ENCODE measurements at places on chromosomes 1 and 21. TPM values are rescaled to one million over a fixed set of nuclear protein-coding genes. Genes with fewer than 3 reads are reported as not detected.
A peak's percentile ranks its signal among the peaks of the same experiment; 100 is the strongest.

DNA sequence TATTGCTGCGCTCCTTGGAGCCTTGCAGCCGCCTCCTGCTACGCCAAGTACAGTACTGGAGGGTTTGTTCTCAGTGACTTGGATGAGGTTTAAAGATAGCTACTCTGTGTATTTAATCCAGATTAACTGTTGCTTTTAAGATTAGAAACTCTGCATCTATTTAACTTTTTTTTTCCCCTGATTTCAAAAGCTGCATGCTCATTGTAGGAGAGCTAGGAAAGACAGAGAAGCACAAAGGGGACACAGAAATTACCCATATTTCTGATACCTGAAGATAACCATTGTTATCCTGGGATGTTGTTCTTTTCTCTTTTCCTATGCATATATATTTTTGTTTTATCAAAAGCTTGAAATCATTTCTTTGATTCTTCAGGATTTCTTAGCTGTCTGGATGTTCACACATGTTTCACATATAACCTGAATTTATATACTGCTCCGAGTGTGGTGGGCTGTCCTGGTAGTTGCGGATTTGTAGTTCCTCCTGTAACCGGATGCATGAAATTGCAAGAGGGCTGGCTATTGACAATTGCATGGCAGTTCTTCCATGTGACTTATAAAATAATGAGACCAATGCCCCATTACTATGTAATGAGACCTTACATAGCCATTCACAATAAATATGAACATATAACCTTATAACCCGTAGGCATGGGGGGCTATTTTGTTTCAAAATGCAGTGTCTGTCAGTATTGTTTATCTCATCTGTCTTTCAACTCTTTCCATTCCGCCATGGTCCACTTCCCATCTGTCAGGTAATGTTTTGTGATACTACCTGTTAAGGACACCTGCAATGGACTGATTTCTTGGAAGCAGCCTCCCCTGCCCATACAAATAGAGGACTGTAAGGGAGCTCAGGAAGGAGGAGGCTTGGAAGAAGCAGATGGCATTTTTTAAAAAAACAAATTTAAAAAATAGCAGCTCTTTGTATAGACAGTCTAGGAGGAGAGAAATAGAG lies 1.4 kb downstream of the RAVER2 start:
- no peak for DNase-seq

GRCh38 chr1:46188295-46189030 lies 9.8 kb downstream of the POMGNT1 start:
- no peak for DNase-seq

DNA sequence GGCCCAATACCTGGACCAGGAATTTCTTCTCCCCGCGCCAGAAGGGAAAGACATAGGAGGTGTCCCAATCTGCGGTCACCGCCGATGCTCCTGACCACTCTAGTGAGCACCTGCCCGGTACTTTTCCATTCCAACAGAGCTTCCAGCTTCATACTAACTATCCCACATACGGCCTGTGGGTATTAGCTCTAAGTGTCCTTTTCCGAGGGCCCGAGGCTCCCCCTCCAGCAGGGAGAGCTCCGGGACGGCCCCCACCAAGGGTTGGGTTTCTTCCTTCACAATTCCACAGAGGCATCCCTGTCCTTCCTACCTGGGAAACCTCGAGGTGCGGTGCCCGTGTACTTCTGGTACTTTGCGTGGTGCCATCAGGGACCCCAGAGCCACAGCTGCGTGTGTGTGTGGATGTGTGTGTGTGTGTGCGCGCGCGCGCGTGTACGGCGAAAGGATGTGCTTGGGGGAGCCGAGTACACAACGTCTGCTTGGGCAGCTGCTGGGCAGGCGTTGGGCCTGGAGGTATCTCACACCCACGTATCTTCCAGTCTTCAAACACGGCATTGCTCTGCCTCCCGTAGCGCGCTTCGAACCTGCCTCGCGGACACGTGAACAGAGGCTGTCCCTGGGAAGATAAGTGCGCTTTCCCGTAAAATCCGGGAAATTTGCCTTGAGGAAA lies 2.4 kb upstream of the SIM2 start:
- no peak for DNase-seq

- DNase-seq: no peak
These were observed 133.3 kb downstream of the NPHP4 start for GRCh38 chr1:5858844-5859407.

DNA sequence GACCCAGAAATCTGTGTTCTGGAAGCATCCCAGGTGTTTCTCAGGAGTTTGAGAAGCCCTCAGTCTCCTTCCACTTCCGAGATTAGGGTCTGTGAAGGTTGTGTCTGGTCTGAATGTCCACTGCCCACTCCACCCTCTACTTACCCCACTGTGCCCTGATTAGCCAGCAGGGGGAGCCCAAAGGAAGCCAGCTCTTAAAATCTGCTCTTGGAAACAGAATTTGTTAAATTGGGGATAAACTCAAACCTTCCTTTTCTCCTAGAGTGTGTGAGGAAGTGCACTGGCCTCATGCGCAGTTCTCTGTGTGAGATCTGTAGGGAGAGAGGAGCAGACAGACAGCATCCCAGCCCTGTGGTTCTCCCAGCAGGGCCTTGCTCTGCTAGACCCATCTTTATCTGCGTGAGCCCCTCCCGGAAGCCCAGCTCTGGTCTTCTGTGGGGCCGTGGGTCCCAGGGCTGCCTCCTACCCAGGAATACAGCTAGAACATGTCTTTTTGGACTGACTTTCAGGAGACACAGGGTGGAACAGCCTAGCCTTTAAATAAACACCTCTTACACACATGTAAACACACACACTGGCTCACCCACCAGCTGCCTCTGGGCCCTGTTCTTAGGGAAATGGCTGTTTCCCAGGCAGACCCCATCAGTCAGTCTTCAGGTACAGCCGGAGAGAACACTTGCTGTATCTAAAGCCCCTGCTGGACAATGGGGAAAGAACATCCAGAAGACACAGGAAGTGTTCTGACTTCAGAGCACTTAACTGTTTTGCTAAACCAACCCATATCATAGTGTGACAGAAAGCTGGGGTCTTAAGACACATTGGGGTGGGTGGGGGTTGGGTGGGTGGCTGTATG lies 52.2 kb downstream of the SMYD2 start:
- peak; percentile 59 for DNase-seq

- peak; percentile 23 for DNase-seq
These were observed 314 bp downstream of the DPH5 start for GRCh38 chr1:101025283-101025656.

The GPBP1L1 gene
- 117 TPM for total RNA-seq

- DNase-seq: peak; percentile 44
These were observed 7.5 kb upstream of the RAB29 start for GRCh38 chr1:205782627-205783432.

The KRTAP13-2 gene
- total RNA-seq: not detected

GRCh38 chr1:61955261-61955660 lies 213.0 kb downstream of the PATJ start:
- DNase-seq: no peak

DNA sequence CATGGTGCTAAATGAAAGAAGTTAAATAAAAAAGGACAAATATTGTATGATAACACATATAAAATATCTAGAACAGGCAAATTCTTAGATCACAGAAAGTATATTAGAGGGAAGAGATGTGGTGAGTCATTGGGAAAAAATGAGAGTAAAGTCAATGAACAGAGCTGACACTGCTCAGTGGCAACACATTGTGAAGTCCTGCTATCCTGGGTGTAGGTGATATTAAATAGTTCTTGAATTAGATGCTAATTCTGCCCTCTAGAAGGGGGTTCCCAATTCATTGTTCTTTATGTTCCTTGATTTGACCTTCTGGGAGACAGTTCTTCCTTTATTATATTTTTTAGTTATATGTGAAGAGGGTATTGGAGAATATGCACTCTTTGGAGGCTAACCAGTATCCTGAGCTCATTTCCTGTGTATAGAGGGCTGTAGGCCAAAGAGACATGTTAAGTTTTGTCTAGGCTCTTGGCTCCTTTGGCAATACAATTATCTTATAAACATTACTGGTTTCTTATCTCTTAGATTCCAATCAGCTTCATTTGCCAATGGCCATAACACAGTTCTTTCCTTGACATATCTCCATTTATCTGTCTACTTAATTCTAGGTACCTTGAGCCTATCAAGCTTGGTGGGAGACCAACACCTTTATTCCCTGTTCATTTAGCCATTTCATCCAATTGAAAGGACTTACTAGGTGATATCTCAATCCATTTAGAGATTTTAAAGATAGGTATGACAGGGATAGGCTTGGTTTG lies 6.6 kb upstream of the SLC35A3 start:
- DNase-seq: no peak

DNA sequence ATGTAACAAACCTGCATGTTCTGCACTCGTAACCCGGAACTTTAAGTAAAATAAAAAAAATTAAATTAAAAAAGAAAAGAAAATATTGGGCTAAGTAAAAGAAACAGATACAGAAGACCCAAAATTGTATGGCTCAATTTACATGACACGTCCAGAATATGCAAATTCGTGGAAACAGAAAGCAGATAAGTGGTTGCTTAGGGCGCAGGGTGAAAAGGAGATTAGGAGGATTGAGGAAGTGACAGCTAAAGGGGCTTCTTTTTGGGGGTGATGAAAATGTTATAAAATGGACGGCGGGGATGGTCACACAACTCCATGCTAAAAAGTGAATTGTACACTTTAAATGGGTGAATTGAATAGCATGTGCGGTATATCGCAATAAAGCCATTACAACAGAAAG lies 27.4 kb upstream of the ZBTB21 start:
- DNase-seq: no peak

GRCh38 chr1:220430059-220430458 lies 97.9 kb upstream of the MARK1 start:
- no peak for DNase-seq

The C4BPA gene
- total RNA-seq: not detected

DNA sequence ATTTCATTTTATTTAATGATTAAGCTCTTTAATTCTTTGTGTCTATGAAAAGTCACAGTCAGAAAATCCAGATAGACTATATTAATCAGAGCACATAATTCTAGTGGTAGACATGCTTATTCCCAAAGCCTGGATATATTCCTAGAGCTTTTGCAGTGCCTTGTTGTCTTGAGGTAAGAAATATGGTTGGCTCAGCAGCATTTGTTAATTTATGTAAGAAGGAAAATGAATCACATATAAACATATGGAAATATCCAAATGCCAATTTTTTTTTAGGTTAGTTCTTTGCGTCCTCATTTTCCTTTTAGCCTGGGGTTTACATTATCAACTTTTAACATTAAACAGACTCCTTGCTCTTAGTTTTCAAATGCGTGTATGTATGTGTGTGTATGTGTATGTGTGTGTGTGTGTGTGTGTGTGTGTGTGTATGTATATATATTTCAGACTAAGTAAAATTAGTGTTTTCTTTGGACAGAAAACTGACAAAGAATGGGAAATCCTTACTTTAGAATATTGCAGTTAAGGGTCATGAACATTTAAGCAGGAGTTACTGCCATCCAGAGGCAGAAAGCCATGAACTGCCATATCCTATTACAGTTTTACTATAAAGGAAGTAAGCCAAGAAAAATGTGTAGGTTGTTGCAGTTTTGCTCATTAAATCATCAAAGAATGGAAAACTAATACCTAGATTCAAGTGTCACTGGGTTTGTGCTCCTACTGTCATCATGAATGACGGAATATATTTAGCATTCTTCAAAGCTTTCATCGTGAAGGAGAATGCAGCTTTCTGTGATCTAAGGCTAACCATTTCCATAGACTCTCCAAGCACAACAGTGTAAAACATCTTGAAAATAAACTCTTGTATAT lies 477.1 kb upstream of the NR5A2 start:
- no peak for DNase-seq

The MYBPH gene
- not detected for total RNA-seq

- DNase-seq: no peak
These were observed 155.4 kb downstream of the NFIA start for GRCh38 chr1:61237659-61238358.

DNA sequence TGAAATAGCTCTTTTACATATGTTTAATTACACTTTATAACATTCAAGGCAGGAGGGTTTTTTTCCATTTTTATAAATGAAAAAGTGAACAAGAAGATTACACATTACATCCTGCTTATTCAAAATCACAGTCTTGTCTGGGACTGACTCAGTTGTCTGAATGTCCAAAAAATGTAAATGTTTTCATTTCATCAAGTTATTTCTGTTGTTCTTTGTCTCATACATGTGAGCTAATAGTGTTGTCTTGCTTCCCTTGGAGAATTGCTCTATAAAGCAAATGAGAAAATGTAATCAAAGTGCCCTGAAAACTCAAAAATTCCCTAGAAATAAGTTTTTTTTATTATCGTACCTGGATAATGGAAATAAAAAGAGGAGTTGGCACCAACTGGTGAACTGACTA lies 242.9 kb downstream of the GRIK1 start:
- DNase-seq: no peak

DNA sequence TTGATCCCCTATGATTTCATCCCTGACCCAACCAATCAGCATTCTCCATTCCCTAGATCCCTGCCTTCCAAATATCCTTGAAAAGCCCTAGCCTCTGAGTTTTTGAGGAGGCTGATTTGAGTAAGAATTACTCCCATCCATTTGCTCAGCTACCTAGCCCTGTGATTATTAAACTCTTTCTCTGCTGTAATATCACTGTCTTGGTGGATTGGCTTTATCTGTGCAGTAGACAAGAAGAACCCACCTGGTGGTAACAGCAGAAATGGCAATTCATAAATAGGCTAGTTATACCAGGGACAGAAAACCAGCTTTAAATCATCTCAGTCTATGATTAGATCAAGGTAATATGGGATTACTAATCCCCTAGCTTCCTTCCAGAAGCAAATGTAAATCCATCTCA lies 13.0 kb downstream of the IL20 start:
- DNase-seq: no peak

The KRTAP10-3 gene
- total RNA-seq: not detected

- DNase-seq: no peak
These were observed 217.2 kb downstream of the RPS6KC1 start for GRCh38 chr1:213268221-213268620.
